ENCODE measurements at places on chromosomes 1 and 21.

DNA sequence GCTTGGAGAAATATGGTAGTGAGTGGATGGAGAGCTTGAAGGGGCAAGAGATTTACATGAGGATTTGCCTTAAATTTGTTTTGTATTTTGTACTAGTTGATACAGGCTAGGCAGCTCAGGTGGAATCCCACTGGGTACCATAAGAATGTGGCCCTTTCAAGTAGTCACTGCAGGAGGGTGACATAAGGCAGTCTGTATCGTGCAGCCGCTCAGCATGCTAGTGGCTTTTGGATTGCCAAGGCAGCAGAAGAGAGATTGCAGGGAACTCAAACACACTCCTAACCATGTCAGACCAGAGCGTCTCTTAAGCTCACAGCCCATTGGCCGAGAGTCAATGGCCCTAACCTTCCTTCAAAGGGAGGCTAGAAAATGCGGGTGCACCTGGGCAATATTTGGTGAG lies 420.0 kb downstream of the ADGRL2 start:
- no peak for DNase-seq

DNA sequence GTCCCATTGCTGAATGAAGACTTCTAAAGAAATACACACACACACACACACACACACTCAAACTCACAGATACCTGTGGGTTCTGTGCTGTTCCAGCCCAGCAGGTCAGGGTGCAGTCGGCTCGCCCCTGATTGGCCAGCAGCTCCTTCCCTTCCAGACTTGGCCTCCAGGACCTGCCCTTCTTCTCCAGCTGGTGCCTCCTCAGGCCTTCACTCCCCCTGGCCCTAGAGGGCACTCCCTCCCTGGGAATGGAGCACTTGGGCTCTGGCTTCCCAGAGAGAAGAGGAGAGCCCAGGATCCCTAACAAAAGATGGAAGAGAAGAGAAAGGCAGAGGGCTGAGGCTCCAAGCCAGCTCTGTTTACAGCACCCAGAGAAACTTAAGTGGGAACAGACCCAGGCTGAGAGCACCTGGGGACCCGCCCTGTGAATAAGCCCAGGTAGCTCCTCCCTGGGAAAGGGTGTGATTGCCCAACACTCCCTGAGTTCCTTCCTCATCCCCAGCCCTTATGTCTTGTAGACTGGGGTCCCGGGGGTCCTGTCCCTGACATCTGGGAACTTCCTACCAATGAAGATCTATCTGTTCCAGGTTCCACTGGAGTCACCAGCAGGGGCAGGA lies at the start of gene PGLYRP3:
TSS of gene PGLYRP3 (minus strand) at position 383 of the 617 bp plus-strand sequence. CDS start 2,287 bp downstream, outside the sequence.
- no peak for DNase-seq

DNA sequence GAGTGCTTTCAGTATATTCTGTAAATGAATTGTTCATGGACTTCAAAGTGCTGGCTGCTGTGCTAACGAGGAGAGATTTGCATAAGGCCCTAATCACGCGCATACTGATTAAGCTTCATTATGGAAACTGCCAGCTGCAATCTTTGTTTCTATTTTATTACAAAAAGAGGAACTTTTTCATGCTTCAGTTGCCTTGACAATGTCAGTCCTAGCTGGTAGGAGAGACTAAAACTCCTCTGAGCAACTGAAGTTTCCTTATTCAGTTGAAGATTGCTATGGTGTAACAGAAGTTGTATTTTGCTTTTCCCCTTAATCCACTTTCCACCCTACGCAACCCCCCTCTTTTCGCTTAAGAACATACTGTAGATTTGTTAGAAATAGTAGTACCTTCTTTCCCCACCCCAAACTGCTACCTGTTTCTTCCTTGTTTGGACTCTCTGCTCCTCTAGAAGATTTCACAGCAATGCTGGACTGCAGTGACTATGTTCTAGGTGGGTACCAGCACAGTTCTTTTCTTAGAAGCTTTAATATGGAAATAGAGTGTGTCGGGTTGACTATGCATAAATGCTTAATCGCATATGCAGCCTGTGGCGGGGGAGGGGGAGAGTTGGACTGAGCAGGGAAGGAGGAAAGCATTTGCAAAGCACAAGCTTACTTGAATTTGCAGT lies 108.3 kb downstream of the POU2F1 start:
- DNase-seq: peak; percentile 70

DNA sequence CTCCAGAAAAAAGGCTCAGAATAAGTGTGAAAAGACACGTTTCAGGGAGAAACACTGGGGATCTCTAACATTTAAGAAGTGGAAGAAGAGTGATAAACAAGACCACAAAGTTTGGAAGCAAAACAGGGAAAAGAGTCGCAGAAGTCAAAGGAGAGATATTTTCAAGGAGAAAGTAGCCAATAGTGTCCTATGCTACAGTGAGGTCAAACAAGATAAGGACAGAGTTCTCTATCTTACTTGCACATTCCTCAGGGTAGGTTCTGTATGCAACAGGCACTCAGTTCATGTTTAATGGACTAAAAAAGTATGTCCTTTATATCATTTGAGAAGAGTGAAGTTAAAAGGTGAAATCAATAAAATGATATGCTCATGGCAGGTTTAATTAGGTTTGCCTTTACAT lies 13.8 kb upstream of the EDEM3 start:
- no peak for DNase-seq

DNA sequence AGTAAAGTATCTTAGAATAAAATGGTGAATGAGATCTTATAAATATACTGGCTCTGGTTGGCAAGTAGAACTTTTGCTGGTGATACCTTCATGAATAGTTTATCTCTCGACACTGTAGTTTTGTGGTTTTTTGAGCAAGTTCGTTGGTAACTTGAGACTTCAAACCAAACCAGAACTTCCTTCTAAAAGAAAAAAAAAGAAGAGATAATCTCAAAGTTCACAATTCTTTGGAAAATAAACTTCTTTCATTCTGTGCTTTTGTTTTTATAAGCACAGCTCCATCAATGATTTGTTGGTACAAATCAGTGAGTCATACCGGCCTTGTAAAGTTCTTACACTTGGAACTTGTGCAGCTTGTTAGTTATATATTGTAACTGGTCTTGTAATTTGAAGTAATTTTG lies 2.3 kb downstream of the HIPK1 start:
- DNase-seq: no peak

DNA sequence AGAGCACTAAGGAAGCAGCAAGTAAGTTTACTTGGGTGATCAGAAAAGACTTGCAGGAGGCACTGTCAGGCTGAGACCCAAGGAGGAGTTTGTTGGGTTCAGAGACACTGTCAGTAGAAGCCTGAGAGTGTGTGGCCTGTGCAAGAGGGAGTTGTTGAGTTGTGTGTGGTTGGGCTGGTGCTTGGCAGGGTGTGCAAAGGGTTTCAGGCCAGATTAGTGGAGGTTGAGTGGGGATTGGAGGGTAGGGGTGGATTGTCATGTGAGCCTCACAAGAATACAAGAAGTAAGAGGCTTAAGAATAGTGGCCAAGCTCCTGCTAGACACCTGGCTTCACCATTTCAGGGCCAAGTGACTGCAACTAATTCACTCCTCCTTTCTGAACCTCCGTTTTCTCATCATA lies 8.9 kb upstream of the KIF21B start:
- DNase-seq: no peak

- DNase-seq: no peak
Measured at GRCh38 chr1:2425892-2426291, 13.5 kb upstream of the PEX10 start.

DNA sequence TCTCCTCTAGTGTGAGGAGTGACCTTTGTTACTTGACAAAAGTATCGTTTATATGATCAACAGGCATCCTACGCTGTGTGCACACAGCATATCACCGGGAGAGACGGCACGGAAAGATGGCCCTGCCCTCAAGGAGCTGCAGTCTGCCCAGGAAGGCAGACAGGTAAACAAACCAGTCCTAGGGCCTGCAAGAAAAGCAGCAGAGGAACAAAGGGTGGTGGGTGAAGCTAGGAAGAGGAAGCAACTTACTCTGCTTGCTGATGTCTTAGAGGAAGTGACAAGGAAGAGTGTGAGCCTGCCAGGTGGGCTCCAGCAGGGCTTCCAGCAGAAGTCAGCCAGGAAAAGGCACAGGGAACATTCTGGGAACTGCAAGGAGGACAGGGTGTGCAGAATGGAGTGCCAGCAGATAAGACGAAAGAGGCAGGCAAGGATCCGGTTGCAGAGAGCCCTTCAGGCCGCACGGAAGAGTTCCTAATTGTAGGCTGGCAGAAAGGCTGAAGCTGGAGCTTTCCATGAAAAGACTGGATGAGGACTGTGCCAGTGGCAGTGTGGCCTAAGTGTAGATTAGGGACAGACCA lies 106.7 kb downstream of the SLC45A1 start:
- peak; percentile 74 for DNase-seq

DNA sequence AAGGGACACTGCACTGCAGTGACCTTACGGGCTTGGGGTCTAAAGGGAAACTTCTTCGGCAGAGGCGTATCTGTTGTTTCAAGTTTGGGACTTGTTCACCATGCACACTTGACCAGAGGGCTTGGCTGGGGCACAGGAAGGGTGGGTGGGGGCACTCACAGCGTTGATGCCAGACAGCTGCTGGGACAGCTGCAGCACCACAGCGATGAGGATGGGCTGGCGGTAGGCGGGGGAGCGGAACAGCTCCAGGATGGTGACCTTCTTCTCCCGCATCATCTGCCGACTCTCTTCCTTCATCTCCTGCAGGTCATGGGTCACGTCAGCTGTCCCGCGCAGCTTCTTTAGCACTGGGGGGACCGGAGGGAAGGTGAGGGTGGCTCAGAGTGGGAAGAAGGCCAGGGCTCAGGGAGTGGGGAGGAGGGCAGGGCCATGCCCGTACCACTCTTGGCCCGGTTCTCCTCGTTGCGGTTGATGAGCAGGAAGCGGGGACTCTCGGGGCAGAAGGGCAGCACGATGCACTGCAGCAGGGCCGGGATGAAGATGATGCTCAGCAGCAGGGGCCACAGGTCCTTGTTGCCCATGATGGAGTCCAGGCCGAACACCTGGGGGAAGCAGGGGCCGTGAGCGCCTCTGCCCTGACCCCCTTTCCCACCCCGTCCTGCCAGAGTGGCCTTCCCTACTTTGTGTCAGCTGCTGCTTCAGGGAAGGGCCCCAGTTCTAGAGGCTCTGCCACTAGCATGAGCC lies 29.1 kb downstream of the SLC2A1 start:
- DNase-seq: no peak

DNA sequence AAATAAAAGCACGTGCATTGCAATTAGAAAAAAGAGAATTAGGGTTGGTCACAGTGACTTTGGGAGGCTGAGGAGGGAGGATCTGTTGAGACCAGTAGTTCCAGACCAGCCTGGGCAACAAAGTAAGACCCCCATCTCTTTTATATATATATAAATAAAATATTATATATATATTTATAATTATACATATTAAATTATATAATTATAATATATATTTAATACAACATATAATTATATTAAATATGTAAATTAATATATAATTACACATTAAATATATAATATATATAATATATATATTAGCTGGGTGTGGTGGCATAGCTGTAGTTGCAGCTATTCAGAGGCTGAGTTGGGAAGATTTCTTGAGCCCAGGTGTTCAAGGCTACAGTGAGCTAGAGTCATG lies 23.2 kb downstream of the TMEM200B start:
- no peak for DNase-seq

DNA sequence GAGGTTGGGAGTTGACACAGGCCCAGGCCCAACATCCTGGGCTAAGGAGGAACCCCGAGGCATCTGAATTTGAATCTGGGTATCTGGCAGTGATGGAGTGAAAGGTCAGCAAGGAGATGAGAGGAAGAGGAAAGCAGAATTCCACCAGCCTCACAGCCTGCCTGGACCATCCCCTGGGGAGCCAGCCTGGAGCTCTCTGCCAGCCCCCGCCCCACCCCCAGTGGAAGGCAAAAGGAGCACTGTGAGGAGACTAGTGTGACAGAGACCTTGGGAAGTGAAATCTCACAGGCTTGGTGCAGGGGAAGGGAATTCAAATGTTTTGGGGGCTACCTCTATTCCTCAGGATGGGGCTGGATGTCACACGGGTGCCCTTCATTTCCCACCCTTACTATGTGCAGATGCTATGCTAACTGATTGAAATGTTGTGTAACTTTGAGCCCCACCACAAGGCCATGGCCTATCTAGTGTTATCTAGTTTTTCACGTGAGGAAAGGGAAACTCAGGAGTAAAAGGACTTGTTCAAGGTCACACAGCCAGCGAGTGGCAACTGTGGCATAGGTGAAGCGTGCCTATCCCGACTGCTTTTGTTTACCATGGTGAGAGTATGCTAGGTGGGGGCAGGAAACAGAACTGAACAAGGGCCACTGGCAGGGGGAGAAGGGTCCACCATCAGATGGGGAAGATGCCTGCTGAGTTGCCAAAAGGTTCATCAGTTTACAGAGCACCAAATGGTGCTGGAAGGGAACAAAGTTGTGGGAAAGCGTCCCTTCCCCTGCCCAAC lies 29.8 kb downstream of the AHDC1 start:
- DNase-seq: no peak

DNA sequence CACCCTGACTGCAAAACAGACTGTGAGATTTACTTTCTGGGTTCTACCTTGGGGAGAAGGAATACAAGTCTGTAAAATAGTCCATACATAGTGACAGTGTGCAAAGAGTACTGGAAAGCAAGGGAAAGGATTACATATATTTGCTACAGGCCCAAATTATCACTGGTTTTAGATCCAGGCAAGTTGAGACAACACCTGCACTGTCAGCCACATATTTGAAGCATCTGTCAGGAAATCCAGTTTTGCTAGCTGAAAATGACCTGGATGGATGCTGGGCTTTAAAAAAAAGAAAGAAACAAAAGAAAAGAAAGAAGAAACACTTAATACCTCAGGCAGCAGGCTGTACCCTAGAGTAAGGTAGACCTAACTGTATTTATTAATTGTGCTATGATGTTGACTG lies 23.9 kb upstream of the SPRR2G start:
- no peak for DNase-seq

DNA sequence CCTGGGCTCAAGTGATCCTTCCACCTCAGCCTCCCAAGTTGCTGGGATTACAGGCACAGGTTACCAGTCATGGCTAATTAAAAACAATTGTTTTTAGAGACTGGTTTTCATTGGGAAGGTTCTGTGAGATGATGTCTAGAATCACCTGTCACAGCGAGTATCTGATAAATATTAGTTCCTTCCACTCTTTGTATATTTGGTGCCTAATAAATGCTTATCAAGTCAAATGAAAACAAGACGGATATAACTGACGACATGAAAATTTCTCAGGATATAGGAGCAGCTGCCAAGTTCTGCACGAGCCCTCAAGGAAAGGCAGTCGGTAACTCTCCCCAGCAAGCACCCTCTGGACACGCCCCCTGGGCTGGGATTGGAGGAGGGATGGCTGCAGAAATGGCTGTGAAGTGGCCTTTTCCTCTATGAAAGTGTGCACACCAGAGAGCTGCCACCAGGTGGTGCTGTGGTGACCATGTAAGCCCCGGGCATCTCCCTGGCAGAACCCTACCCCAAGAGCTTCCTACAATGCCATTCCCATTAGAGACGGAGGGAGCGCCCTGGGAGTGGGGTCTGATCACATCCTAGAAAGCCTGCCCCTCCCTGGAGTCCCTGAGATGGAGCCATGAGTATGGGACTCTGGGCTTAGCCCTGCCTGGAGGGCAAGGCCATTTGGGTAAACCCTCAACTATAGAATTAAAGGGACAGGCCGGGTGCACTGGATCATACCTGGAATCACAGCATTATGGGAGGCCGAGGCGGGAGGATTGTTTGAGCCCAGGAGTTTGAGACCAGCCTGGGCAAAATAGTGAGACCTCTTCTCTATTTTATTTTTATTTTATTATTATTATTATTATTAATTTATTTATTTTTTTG lies 50.9 kb downstream of the HTR6 start:
- peak; percentile 89 for DNase-seq
